Cortex of kidney (tissue), 1 donor: ENCODE measurements at places on chromosomes 5 and 9.

DNA sequence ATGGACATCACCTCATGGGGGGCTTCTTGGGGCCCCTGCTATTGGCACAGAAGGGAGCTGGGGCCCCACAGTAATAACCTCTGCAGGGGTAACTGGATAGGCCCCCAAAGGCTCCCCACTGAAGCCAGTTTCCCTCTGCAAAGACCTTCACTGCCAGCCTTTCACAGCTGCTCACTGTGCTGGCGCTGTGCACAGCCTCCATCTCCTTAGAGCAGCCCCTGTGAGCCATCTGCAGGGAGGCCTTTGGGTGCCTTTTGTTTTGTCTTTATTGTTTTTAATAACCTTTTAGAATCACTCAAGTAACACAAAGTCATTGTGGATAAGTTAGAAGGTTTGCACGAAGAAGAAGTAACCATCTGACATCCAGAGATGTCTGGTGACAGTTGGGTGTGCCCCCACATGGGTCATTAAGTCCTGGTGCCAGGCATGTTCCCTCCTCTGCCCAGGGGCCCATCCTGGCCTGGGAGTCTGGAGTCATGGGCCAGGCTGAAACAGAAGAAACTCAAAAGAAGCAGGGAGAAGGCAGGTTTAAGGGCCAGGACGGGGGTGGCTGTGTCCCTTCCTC is 42.7 kb downstream of the NCS1 start:
- DNase-seq, result no peak

DNA sequence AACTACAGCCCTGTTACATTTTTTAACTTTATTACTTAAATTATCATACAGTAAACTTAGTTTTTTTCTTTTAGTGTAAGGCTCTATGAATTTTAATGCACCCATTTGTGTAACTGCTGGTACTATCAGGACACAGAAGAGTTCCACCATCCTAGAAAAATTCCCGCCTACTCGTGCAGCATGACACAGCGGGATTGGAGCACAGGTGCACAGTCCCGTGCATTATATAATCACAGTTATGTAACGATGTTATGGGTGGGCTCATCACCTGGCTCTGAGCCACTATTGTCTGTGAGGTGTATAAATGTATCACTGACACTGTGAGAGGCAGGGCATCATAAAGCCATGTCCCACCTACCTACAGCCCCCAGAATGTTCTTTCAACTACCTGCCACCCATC is 80.7 kb downstream of the DRD1 start:
- no peak for DNase-seq

- no peak for DNase-seq
These were observed 124.6 kb downstream of the SNCAIP start for GRCh38 chr5:122436615-122437014.

DNA sequence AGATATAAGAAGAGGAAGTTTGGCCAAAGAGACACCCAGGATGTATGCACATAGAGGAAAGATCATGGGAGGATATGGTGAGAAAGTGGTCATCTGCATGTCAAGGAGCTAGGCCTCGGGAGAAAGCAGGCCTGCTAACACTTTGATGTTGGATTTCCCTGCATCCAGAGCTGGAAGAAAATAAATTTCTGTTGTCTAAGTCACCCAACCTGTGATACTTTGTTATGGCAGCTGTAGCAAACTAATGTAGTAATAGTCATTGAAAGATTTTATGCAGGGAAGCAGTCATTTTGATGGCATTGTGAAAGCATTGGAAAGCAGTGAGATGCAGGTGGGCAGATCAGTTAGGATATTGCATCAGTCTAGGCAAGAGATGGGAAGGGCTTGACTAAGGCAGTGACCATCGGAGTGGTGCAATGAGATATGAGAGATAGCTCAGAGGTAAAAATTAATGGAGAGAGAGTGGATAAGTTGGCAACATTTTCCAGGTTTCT is 24.5 kb upstream of the FOCAD start:
- DNase-seq, result no peak

- DNase-seq, result no peak
These were observed 567.3 kb upstream of the KLF4 start for GRCh38 chr9:108056805-108057386.
